ENCODE measurements at places on chromosomes 2 and 18.

GRCh38 chr18:13309748-13310670 lies 91.4 kb downstream of the LDLRAD4 start:
- no peak for DNase-seq

- DNase-seq = no peak
Measured at GRCh38 chr2:170848587-170848986, 31.9 kb downstream of the GAD1 start.

- DNase-seq = no peak
Measured at GRCh38 chr2:67486041-67486796, 89.1 kb downstream of the ETAA1 start.

DNA sequence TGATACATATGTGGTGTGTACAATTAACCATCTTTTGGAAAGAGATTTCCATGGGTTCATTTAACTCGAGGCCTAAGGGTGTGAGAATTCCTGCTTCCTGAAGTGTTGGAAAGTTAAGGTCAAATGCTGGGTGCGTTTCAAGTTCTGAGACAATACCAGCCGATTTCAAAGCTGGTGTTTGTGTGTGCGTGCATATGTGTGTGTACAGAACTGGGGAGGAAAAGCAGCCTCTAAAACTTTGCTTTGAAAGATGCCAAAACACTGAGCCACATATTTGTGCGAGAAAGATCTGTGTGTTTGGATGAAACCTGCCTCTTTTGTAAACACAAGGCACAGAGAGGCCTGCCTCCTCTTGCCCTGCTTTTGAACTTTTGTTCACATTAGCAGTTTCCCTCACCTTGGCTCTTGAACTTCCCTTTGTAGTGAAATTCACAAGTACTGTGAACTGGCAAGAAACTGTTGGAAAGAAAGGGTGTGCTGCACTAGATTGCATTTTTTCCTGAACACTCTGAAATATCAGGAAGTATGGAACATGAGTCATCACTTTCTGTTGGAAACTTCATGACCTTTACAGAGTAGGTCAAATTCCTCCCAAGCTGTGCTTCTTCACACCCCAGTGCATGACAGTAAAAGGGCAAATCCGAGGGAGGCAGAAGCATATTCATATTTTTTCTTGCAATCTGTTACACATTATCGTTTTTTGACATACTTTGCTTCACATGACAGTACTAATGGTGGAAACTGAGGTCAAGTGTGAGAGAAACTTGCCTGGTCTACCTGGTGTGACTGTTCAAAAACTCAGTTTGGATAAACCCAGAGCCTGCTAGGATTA lies 20.0 kb upstream of the CAVIN2 start:
- DNase-seq = no peak

DNA sequence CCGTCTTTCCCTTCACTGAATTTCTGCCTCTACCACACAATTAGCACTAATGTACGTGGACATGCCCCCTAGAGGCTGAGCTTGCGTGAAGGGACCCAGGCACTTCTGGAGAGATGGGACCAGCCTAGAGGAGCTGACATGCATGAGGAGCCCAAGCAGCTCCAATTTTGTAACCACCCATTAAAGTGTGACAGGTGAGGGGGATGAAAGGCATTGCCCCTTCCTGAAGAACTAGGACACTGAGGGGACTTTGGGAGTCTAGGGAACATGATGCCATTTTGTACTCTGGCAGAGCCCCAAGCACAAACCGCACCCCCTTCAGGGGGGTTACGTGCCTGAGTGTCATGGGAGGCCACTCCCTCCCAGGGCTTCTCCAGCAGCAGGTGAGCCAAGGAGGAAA lies 63.6 kb downstream of the HNRNPLL start:
- no peak for DNase-seq

- DNase-seq = no peak
Measured at GRCh38 chr2:56008661-56009431, 85.3 kb upstream of the EFEMP1 start.
